ENCODE measurements at places on chromosomes 6 and 20.

DNA sequence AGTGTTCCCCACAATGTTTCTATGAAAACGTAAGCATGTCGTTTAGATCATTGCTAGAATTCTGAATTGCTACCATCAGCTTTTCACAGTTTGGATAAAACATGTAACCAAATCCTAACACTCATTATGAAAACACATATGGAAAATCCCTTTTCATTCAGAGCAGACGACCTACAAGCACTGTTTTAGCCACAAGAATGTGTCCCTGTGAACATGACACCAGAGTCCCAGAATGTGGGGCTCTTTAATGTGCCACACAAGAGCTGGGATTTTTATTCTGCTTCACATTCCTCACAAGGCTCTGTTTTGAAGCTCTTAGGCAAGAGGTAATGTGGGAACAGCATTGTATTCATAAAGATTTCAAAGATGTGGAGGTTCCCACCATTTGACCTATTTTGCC lies 141.1 kb upstream of the CITED2 start:
- DNase-seq = no peak

DNA sequence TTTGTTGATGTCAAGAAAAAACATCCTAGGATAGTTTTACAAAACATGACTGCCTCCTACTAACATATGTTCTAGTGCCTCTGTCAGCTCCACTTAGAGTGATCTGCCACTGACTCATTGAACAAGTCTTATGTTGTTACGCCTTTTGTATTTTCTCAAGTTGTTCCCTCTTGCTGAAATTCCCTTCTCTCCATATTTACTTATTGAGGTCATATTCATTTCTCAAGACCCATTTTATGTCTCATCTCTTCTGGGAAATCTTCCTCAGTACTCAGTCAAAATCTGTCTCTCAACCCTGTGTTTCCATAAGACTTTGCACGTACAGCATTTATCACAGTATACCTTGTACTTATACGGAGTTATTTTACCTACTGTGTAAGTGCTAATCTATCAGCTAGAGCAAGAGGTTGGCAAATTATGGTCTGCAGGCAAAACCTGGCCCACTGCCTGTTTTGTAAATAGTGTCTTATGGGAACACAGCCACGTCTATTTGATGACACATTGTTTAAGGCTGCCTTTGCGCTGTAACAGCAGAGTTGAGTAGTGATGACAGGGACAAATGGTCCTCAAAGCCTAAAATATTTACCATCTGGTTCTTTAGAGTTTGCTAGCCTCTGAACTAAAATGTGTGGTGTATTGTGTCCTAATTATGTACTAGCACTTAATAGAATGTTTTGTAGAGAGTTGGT lies 83.4 kb downstream of the ADGRB3 start:
- DNase-seq = no peak

DNA sequence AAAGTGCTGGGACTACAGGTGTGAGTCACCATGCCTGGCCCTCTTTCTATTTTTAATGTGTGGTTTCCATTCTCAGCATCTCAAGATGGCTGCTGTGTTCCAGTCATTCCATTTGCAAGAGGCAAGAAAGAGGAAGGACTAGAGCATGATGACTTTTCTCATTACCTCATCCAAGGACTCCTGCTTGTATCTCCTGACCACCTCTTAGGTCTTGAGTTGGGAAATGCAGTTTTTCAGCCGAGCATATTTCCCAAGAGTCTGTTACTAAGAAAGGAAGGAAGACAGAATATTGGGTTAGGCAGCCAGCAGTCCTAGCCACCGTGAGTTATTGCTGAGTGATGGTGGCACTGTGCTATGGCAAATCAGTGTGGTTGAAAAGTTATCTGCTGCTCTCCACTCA lies 108.4 kb upstream of the INSM1 start:
- DNase-seq = no peak

- DNase-seq = no peak
Observed at GRCh38 chr6:158607411-158608170, 37.0 kb downstream of the DYNLT1 start.

GRCh38 chr6:52649536-52650160 lies 21.3 kb upstream of the TMEM14A start:
- no peak for DNase-seq

DNA sequence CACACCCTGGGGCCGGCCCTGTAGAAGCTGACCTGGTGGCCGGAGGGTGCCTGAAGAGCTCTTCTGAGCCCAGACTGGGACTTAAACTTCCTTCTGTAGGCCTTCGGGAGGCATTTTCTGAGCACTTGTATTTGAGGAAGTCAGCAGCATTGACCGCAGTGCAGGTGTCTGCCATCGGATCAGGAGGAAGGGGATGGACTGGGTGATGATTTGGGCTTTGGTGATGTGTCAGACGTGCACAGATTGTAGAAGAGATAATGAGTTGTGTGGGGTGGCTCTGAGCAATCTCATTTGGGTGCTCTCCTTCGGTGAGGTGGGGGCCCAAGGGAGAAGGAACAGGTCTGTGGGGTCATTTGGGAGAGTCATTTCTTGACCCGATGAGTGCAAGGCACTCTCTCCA lies 150.9 kb downstream of the ARID1B start:
- DNase-seq = no peak

DNA sequence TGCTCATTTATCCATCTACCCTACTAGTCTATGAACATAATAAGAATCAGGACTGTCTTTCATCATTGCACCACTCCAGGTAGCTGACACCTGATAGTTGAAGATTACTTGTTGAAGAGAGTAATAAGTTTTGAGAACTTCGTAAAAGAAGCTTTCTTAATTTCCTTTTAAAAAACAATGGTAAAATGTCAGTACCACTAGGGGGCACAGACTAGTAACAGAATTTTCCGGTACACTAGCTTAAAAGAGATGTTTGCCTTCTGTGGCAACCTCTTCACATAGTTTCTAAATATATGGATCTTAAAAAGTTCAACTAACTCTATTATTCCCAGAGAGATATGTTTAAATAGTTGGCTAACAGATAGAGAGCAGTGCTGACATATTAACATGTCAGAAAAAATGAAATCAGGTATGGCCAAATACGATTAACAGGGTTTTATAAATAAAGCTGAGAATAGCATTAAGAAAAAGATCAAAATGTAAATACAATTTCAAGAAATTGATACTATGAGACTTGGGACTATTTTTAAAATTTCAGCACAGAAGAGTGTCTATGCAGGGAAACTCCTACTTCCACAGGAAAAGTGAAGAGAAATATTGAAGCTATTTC lies 5.4 kb upstream of the KCNQ5 start:
- no peak for DNase-seq

DNA sequence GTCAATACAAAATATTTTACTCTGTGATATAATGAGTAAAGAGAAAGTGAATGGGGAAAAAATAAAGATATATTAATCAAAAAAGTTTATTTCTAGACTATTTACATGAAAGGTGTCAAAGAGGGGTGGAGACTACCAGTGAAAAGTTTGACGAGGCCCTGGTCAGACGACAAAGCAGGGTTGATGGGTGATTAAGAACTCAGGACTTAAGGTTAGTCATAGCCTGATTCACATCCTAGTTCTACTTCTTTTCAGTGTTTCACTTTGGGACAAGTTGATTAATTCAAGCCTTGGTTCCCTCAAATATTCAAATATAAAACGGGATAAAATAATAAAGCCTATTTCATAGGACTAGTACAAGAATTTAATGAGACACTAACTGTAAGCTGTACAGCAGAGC lies 178.2 kb upstream of the HS3ST5 start:
- no peak for DNase-seq

DNA sequence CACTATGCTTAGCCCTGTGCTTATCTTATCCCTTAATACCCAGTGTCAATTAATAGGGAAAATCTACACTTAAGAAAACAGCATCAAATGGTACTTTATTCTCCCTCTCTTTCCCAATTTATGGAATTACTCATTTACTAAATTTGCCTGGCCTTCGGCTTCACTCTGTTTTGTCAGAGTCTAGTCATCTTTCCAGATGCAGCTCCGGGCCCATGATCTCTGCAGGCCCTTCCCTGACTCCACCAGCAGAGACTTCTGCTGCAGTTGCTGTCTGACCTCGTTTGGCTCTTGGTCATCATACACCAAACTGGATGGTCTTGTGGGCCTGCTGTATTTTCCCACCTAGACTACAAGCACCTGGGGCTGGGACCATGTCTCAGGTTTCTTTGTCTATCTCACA lies 27.4 kb downstream of the MRS2 start:
- DNase-seq = no peak

DNA sequence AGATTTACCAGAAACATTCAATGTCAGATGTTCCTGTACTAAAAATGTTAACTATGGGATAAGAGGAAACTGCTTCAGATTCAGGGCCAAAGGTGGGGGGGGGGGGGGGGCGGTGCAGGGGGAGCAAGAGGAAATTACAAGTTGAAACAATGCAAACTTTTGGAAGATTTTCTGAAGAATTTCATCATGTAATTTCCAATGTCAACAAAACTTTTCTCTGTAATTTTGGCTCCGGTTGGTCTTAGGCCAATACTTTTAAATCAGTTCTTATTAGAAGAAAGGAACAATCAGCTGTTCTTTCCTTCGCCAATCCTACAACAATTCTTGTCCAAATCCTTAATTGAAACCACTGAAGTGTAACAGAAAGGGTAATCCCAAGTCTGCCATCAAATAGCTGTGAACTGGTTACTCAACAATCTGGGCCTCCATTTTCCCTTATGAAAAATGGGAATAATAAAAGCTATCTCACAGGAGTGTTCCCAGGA lies 13.1 kb downstream of the UQCC1 start:
- no peak for DNase-seq
